Glutamatergic neuron (in vitro differentiated cells): ENCODE measurements at places on chromosomes 12 and 14. TPM values are rescaled to one million over a fixed set of nuclear protein-coding genes. Genes with fewer than 3 reads are reported as not detected.
A peak's percentile ranks its signal among the peaks of the same experiment; 100 is the strongest.

DNA sequence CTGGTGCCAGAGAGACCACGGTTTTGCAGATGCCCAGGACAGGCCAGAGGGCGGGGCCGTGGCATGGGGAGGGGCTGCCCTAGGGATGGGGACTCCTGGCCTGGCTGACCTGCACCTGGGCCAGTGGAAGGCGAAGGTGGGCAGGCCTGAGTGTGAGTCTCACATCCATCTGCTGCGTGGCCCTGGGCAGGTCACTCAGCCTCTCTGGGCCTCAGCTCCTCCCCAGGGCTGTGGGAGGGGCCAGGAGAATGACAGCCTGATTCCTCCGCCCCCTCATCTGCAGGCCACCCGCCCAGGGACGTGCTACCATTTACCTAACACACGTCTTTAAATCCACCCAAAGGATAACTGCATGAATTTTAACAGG lies 90.9 kb downstream of the GALNT9 start:
- peak; percentile 67 for DNase-seq
- H3K4me3 ChIP-seq = no peak overlapping the region
- H3K27ac ChIP-seq = no peak overlapping the region
- H3K4me1 ChIP-seq = peaks cover 4% of the 10 kb centered on the region

GRCh38 chr12:95474660-95474958 lies 657 bp downstream of the METAP2 start:
- H3K27me3 ChIP-seq = peaks cover 5% of the 10 kb centered on the region
- peak overlapping the region; percentile 100 for H3K4me3 ChIP-seq
- H3K36me3 ChIP-seq = no peaks in the 10 kb centered on the region
- H3K4me1 ChIP-seq = peaks cover 11% of the 10 kb centered on the region
- no peak for DNase-seq
- H3K27ac ChIP-seq = peak overlapping the region; percentile 97

DNA sequence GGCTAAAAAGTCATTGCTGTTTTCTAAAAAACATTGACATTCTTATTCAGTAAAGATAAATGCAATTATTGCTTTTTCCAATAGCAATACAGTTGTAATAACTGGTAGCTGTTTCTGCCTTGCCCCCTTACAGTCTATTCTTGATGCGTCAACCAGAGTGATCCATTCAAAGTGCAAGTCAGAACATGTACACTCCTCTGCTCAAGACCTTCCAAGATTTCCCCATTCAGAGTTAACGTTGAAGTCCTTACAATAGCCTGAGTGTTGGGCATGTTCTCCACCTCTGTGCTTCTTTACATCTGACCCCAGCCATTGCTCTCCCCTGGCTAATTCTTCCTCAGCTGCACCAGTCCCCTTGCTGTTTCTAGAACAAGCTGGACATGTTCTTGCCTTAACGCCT lies 24.3 kb downstream of the VRK1 start:
- peak overlapping the region; percentile 75 for H3K4me3 ChIP-seq
- peak overlapping the region; percentile 91 for H3K27ac ChIP-seq
- no peaks in the 10 kb centered on the region for H3K36me3 ChIP-seq
- no peak for DNase-seq
- peaks cover 24% of the 10 kb centered on the region for H3K4me1 ChIP-seq

GRCh38 chr14:74407801-74408154 lies 18.2 kb downstream of the SYNDIG1L start:
- H3K27me3 ChIP-seq = peaks cover 15% of the 10 kb centered on the region
- no peaks in the 10 kb centered on the region for H3K36me3 ChIP-seq
- no peak overlapping the region for H3K4me3 ChIP-seq
- peaks cover 8% of the 10 kb centered on the region for H3K4me1 ChIP-seq

DNA sequence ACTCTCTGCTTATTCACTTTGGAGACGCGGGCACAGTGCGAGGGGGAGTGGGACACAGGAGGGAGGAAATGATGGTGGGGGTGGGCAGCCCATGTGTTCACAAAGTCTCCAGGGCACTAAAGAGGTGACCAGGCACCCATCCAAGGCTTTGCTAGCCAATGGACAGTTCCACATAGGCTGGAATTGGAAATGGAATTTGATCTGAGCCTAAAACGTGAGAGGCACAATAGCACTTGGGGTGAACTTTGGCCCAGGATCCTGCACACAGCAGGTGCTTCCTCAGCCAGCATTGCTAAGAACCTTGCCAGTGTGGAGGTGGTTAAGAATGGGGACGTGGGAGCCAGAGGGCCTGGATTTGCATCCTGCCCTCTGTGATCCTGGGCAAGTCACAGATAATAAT lies 193.8 kb downstream of the CHST11 start:
- H3K36me3 ChIP-seq = no peaks in the 10 kb centered on the region
- no peaks in the 10 kb centered on the region for H3K27me3 ChIP-seq
- H3K27ac ChIP-seq = no peak overlapping the region
- DNase-seq = no peak
- peaks cover 10% of the 10 kb centered on the region for H3K4me1 ChIP-seq

- no peak overlapping the region for H3K4me3 ChIP-seq
- H3K27me3 ChIP-seq = peaks cover 4% of the 10 kb centered on the region
- H3K27ac ChIP-seq = no peak overlapping the region
Observed at GRCh38 chr12:109510196-109510595, 32.8 kb downstream of the UBE3B start.

GRCh38 chr14:69039288-69039628 lies 60.2 kb upstream of the ACTN1 start:
- H3K4me3 ChIP-seq = no peak overlapping the region
- H3K4me1 ChIP-seq = peaks cover 12% of the 10 kb centered on the region
- no peak overlapping the region for H3K27ac ChIP-seq
- H3K27me3 ChIP-seq = peaks cover 3% of the 10 kb centered on the region

DNA sequence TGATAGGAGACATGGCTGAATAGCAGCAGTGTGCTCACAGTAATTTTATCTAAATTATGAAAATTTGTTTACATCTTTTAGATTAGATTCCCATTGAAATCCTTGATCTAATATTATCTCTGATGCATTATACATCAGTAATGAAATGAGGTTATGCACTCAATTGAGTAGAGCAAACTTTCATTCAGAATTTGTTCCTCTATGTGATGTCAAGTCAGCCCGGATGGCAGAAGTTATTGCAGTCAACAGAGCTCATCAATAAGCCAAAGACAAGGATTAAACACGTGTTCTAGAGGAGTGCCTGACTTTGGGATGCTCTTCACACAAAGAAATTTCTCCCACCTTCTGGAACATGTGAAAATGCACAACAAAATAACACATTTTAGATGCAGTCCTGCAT lies 688.8 kb downstream of the TMEM121 start:
- no peak overlapping the region for H3K4me3 ChIP-seq
- H3K36me3 ChIP-seq = peaks cover 3% of the 10 kb centered on the region

- no peaks in the 10 kb centered on the region for H3K4me1 ChIP-seq
- no peaks in the 10 kb centered on the region for H3K27me3 ChIP-seq
- H3K36me3 ChIP-seq = no peaks in the 10 kb centered on the region
- no peak overlapping the region for H3K4me3 ChIP-seq
Observed at GRCh38 chr14:62854951-62855350, 190.3 kb downstream of the KCNH5 start.

GRCh38 chr14:52233693-52234092 lies 33.8 kb upstream of the PTGDR start:
- H3K36me3 ChIP-seq = no peaks in the 10 kb centered on the region
- H3K27me3 ChIP-seq = no peaks in the 10 kb centered on the region
- no peak overlapping the region for H3K27ac ChIP-seq

GRCh38 chr14:52020161-52020714 lies 30.9 kb downstream of the RTRAF start:
- H3K27ac ChIP-seq = no peak overlapping the region
- H3K4me3 ChIP-seq = peak overlapping the region; percentile 4
- H3K36me3 ChIP-seq = peaks cover 5% of the 10 kb centered on the region
- DNase-seq = no peak
- H3K27me3 ChIP-seq = peaks cover 9% of the 10 kb centered on the region

DNA sequence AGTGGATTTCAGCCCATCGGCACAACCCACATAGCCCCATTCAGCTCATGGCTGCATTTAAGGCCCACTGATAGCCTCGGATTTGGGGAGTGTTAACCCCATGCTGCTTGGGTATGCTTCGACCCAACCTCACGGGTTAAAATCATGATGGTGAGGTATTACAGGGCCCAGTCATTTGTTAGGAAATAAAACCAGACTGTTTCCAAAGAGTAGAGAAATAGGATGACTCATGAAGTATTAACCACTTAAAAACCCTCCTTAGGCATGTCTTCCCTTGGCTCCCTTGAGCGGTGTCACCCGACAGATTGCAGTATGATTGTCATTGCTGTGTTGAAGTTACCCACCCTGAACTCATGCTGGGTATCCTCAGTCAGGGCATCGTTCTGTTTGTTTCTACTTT lies 289.1 kb downstream of the CACNA1C start:
- no peaks in the 10 kb centered on the region for H3K27me3 ChIP-seq
- no peak overlapping the region for H3K27ac ChIP-seq
- H3K4me3 ChIP-seq = no peak overlapping the region

DNA sequence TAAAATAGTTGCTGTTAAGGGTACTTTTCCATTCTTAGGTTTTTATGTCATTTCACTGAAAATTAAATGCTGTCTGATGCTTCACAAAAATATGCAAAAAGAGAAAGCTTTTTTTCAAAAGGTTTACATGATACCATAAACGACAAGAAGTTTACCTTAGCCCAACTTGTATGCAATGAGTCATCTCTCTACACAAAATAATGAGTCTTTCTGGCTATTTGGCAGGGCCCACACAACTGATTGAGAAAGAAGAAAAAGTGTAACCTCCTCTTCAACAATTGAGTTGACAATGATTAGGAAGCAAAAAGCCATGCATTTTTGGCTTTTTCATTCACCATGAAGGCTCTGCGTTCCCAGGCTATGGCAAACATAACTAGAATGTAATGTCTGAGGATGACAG lies 165.4 kb upstream of the CPNE8 start:
- no peaks in the 10 kb centered on the region for H3K36me3 ChIP-seq
- H3K27ac ChIP-seq = no peak overlapping the region
- no peaks in the 10 kb centered on the region for H3K27me3 ChIP-seq
- no peak for DNase-seq

DNA sequence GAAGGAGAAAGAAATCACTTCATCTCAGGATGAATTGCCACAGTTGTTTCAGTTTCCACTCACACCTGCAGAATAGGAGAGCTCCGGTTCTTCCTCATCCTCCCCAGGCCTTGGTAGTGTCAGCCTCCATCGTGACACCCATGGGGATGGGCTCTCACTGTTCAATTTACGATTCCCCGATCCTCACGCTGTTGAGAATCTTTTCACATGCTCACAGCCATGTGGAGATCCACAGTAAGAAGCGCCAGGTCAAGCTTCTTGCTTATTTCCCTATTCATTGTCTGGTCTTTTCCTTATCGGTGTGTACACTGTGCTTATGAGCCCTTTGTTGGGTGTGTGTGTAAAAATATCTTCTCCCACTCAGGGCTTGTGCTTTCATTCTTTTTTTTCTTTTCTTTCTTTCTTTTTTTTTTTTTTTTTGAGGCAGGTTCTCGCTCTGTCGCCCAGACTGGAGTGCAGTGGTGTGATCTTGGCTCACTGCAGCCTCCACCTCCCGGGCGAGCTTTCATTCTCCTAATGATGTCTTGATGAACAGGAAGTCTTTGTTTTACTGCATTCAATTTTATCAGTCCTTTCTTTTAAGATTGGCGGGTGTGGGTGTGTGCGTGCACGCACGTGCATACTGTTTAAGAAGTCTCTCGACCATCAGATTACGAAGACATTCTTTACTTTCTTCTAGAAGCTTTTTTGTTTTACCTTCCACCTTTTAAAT lies 21.5 kb downstream of the RIN3 start:
- no peak overlapping the region for H3K4me3 ChIP-seq
- no peak for DNase-seq
- H3K36me3 ChIP-seq = no peaks in the 10 kb centered on the region
- no peak overlapping the region for H3K27ac ChIP-seq

GRCh38 chr12:88235183-88235833 lies 93.2 kb downstream of the TMTC3 start:
- H3K27me3 ChIP-seq = no peaks in the 10 kb centered on the region
- no peaks in the 10 kb centered on the region for H3K4me1 ChIP-seq
- H3K36me3 ChIP-seq = no peaks in the 10 kb centered on the region
- DNase-seq = no peak
- no peak overlapping the region for H3K27ac ChIP-seq

DNA sequence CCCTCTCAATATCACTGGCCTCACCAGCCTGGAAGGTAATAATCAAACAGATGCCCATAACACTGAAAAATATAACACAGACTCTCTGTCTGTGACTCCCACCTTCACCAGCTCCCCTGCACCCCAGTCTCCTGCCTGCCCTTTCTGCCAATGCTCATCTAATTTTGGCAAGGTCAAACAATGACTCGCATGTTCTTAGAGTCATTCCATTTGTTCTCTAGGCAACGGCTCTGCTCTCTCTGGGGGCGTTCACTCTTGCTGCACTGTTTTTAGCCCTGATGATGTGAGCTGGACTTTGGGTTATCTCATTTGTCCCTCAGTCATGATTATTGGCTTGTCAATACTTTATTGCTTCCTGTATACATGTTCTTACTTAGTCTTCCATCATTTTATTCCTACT lies 691.8 kb downstream of the FLRT2 start:
- peak overlapping the region; percentile 93 for H3K27ac ChIP-seq
- H3K36me3 ChIP-seq = no peaks in the 10 kb centered on the region
- DNase-seq = peak; percentile 17
- H3K4me3 ChIP-seq = peak overlapping the region; percentile 18

- H3K4me1 ChIP-seq = no peaks in the 10 kb centered on the region
- no peak for DNase-seq
- peaks cover 2% of the 10 kb centered on the region for H3K27me3 ChIP-seq
- no peak overlapping the region for H3K27ac ChIP-seq
- no peak overlapping the region for H3K4me3 ChIP-seq
Observed at GRCh38 chr14:73170686-73171085, 34.4 kb downstream of the PSEN1 start.

DNA sequence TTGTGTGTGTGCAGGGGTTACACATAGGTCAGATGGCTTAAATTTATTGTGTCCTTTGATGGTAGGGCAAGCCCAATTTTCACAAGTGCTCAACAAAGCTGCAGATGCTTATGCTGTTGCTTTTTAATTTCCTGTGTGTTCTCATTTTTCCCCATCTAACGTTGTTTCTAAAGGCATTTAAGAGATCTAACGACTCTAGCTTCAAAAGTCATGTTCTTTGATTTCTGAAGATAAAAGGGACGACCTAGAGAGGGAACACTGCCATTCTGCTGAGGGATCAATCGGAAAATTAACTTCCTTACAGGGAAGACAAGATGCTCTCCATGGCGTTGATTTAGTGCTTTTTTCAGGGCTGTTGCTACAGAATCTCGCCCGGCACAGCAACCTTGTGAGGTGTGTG lies 79.0 kb upstream of the GNG2 start:
- peaks cover 13% of the 10 kb centered on the region for H3K36me3 ChIP-seq
- no peak for DNase-seq
- H3K4me1 ChIP-seq = no peaks in the 10 kb centered on the region
- H3K27me3 ChIP-seq = peaks cover 8% of the 10 kb centered on the region
- no peak overlapping the region for H3K27ac ChIP-seq

GRCh38 chr12:67981287-67982162 lies 7.7 kb upstream of the IFNG-AS1 start:
- no peak for DNase-seq
- H3K4me3 ChIP-seq = no peak overlapping the region
- H3K27ac ChIP-seq = peak overlapping the region; percentile 6
- peaks cover 9% of the 10 kb centered on the region for H3K27me3 ChIP-seq
- H3K4me1 ChIP-seq = peaks cover 21% of the 10 kb centered on the region
- no peaks in the 10 kb centered on the region for H3K36me3 ChIP-seq

Gene PNP
- total RNA-seq = 25.9 TPM

Gene AMN
- total RNA-seq = 0.34 TPM

Gene TAS2R19
- total RNA-seq = 7.9 TPM

Gene PCED1B
- 0.27 TPM for total RNA-seq

Gene EID3
- 3.7 TPM for total RNA-seq

Gene PHETA1
- 33.2 TPM for total RNA-seq

Gene SLC17A8
- 0.25 TPM for total RNA-seq

Gene FOXN4
- 0.61 TPM for total RNA-seq

Gene TESPA1
- total RNA-seq = not detected

Gene MEG3
- 0.22 TPM for total RNA-seq

Gene TSHR
- total RNA-seq = 0.74 TPM

Gene ABCD2
- 4.2 TPM for total RNA-seq

Gene MSI1
- 229 TPM for total RNA-seq
